Cortex of kidney (tissue), 1 donor: ENCODE measurements at places on chromosomes 6 and 20.

GRCh38 chr20:32134026-32134425 lies 24.5 kb downstream of the TM9SF4 start:
- no peak for DNase-seq

DNA sequence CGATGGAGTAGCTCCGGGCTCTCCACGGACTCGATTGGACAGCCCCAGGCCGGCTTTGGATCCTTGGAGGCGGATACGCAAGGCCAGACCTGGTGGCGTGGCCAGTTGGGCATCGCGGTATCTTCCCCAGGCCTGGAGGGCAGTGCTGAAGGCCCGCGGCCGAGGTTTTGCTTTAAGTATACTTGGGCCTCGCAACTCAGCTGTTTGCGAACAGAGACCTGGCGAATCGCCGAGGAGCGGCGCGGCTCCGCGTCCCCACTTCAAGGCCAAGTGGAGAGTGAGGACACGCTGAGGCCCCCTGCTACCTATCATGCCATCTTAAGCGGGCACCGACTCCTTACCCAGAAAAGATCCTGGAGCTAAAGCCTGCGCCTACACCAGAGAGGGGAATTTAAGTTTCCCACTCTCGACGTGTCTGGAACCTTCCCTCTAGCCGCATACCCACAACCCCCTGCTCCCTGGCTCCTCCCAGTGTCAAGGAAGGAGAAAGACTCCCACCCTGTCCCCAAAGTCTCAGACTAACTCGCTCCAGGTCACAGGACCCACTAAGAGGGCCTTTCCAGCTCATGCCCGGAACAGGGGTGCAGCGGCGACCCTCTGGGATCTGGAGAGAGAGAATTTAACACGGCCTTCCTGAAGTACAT lies 4.1 kb downstream of the LINC00237 start:
- DNase-seq, result no peak

- no peak for DNase-seq
Measured at GRCh38 chr20:35490736-35491181, 35.4 kb downstream of the CEP250 start.

DNA sequence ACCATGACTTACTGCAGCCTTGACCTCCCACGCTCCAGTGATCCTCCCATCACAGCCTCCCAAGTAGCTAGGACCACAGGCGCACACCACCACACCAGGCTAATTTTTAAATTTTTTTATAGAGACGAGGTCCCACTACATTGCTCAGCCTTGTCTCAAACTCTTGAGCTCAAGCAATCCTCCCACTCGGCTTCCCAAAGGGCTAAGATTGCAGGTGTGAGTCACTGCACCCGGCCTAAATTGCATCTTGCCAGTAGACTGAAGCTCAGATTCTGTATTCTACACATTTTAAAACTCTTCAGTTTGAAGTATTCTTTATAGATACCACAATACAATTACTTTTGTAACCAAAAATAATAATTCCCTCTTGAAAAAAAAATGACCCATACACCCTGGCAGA lies 11.4 kb downstream of the NUDT3 start:
- no peak for DNase-seq

DNA sequence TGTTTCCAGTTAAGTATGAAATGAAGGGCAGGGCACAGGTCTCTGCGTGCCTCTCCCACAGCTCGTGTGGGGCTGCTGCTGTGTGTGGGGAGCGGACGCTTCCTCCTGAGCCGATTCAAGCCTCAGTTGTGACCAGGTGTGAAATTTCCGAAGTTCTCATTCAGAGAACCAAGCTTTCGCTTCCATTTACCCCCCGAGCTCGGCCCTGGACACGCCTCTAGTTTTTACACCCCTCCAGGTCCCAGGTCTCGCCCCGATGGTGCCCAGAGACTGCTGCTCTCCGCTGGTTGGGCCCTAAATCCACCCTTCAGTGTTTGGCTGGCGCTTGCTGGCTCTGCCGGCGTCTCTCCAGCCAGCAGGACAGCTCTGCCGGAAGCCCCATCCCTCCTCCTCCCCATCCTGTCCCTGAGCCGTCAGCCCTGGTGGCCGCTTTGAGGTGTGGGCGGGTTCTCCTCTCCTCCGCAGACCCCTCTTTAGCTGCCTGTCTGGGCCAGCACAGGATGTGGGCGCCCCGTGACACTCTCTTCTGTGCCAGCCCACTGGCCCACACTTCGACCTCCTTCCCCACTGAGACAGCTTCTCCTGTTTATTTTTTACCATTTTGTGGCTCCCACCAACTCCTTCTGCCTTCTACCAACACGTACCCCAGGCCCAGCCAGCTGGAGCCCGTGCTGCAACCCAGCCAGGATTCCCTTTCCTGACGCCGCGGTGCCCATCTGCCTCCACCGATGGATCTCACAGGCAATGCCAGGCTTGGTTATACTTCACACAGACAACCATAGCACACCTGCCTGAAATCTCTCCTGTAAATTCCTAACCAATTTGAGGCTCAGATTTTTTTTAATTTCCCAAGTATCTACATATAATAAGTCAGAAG lies 142.8 kb downstream of the DLL1 start:
- DNase-seq, result no peak

- no peak for DNase-seq
Measured at GRCh38 chr20:4925842-4926530, 75.3 kb downstream of the SLC23A2 start.

DNA sequence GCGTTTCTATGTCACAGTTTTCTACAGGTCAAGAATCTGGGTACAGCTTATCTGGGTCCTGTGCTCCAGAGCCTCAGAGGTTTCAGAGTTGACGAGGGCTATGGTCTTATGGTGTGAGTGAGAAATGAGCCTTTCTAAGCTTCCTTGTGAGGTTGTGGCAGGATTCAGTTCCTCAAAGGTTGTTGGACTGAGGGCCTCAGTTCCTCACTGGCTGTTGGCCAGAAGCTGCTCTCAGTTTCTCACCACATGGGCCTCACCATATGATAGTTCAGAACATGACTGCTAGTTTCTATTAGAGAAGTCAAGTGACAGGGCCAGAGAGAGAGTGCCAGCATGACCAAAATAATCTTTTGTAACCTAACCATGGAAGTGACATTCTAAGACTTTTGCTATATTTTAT lies 96.1 kb downstream of the NUS1 start:
- no peak for DNase-seq

DNA sequence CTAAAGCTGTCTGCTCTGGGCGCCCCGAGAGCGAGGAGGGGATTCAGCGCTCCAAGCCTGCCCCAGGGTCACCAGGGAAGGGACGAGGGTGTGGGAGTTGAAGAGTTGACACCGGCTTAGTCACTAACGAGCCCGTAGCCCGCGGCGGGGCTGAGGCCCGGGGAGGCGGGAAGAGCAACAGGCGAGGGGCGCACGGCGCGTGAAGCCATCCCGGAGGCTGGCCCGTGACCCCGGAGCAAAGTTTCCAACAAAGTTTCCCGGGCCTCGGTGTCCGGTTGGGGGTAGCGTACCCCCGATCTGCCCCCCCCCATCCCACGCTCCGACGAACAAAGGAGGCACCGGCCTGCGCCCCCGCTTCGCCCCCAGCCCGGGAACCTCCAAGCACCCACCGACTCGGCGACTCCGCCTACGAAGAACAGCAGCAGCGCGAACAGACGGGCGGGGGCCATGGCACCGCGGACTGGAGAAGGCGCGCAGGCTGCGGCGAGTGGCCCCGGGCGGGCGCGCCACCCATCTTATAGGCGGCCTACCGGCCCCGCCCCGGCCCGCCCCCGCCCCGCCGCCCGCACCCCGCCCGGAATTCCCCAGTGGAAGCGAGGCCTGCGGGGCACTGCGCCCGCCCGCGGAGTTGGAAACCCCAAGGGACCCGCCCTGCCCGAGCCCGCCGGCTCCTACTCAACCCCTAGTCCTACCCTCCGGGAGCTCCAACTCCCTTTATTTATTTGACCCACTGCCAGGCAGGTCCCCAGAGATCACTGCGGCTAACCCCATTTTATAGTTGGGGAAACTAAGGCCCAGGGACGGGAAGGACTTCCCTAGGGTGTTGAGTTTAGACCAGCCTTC lies at the start of gene SDC4:
TSS of gene SDC4 (minus strand) at position 489 of the 843 bp plus-strand sequence. CDS start at position 449, 40 bp downstream.
- DNase-seq, result no peak

DNA sequence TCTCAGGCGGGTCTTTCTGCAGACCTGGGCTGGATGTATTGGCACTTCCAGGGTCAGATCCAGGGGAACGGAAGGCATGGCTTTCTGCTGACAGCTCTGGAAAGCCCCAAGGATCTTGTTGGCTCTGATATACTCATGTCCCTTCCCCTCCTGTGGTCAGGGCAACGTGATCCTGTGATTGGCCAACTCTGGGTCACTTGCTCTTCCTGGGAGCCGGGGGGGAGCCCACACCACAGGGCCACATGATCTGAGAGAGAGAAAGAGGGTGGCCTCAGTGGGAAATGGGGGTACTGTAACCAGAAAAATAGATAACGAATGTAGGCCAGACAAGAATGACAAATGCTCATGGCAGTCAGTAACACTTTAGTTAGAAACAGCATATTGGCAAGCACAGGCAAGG lies 223.0 kb downstream of the NFATC2 start:
- DNase-seq, result no peak

GRCh38 chr20:17327185-17328148 lies 100.6 kb downstream of the PCSK2 start:
- no peak for DNase-seq

- no peak for DNase-seq
Measured at GRCh38 chr6:169950558-169950957, 199.1 kb downstream of the ERMARD start.

DNA sequence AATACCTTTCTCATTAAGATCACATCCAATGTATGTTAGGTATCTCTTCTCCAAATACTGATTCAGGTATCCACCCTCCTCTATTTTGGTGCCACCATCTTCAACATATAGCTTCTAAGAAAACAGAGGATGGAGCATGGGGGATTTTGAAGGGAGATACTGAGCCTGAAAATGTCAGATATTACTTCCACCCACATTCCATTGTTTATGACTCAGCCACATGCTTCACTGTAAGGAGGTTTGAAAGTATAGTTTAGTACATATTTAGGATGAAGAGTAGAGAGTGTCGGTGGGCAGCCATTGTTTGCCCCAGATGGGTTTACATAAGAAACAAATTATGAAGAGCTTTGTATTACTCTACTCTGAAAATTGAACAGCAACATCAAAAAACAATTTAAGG lies 286.7 kb downstream of the TFAP2B start:
- DNase-seq, result no peak

DNA sequence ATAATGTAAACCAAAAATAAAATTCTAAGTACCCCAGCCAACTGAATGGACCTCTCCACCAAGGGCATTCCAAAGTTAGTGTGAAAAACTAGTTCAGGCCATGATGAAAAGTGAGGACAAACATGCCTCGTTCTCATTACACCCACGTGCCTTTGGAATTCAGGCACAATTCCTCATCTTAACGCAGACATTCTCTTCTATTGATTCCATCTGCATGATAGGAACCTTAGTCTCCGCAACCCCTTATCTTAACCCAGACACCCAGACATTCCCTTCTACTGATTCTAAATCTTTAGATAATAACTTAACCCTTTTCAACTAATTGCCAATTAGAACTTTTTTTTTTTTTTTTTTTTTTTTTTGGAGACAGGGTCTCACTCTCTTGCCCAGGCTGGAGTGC lies 7.6 kb upstream of the SERPINB6 start:
- no peak for DNase-seq

- no peak for DNase-seq
Measured at GRCh38 chr6:53979468-53980067, 131.7 kb upstream of the MLIP start.

GRCh38 chr20:57787151-57787989 lies 77.6 kb upstream of the PMEPA1 start:
- no peak for DNase-seq

DNA sequence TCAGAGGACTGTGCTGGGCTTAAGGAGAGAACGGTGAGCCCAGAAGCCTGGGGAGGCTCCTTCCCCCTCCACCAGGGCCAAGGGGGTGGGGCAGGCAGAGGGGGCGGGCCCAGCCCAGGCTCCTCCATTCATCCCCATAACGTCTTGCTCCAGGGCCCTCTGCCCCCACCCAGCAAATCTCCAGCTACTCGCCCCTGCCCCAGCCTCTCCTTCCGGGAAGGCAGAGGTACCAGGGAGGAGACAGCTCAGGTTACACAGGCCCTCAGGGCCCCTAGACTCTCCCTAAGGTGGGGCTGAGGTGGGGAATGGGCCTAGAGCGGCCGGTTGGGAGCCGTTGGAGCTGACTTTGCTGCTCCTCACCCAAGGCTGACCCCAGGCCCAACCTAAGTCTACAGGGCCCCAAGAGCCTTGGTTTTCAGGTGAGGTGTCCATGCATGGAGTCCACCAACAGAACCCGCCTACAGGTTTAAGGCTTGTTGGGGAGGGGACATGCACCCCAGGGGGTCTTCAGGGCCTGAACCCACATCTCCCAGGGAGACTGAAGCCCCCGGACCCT lies 1.2 kb downstream of the LAMA5 start:
- no peak for DNase-seq

DNA sequence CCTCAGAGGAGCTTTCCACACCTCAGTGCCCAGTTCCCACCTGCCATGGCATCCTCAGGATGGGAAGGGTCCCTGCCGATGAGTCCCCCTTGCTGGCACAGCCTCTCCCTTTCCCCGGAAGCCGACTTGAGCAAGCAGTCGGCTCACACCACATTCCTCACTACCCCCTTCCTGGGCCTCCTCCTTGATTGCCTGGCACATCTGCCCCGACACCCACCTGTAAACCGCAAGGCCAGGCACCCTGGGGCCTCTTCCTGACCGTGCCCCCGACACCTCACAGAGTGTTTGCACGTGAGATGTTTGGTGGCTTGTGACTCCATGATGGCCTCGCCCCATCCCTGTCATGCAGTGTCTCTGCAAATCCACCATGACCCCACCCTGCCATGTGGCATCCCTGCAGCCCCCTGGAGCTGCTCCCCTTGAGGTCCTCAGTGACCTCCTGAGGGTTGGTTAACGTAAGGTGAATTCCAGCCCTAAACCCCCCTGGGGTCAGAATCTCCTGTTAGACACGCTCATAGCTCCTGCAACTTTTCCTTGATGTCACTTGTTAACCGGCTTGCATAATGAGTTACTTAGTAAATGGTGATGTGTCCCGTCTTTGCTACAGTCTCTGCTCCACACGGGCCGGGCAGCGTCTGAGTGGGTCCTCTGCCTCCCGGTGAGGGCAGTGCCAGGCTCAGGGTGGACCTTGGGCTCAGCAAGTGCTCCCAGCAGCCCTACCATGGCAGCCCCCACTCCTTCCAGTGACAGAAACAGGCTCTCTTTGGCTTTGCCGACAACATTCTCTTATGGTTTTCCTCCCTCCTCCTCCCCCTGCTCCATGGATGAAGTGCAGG lies 115.9 kb upstream of the FRMD1 start:
- DNase-seq, result no peak

DNA sequence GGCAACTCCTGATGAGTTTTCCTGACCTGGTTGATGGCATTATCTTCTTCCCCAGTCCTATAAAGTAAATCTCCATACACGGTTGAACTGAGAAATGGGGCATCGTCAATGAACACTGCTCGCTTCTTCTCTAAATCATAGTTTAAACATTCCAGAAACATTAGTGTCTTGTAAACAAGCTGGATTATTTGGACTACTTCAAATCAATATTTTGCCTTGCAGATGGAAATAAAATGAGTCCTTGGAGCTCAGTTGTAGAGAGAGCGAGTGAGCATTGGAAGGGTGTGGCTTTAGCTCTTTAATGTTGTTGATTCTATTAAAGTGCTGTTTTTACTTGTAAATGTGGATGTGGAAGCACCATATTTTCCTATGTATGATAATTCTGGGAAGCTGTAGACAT lies 18.4 kb downstream of the C6orf89 start:
- no peak for DNase-seq

- no peak for DNase-seq
Measured at GRCh38 chr6:18545726-18546125, 158.6 kb downstream of the RNF144B start.
